ENCODE measurements at places on chromosomes 2 and 18.

DNA sequence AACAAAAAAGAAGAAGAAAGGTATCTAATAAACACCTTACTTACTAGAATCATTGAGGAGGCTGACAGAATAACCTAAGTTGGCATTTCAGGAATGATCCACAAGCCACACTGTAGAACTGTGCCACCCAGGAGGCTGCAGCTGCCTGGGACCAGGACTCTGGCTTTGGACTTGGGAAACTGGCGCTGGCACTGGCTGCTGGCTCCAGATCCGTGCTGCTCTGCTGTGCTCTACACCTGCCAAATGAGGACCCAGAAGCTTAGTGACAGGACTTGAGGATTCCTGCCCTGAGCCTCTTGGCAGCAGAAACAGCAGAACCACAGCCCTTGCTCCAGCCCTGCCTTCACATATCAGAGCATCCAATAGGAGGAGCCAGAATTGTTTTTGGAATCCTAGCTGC is 113.5 kb downstream of the CABLES1 start:
- no peak for DNase-seq

DNA sequence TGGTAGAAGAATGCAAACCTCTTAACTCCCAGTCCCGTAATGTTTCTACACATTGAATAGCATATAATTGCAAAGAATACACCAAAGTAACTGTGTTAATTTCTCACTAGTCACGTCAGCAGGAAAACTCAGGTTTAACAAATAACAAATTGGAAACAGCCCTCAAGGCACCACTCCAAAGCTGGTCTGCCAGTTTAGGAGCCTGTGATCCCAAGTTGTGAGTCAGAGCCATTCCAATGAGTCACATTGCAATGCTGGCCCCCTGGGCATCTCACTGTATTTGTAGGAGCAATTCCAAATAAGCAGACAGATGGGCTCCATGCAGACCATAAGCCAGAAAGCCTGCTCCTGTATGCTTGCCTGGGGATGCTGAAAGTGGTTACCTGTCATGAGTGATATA is 143.2 kb upstream of the SETBP1 start:
- DNase-seq = no peak

DNA sequence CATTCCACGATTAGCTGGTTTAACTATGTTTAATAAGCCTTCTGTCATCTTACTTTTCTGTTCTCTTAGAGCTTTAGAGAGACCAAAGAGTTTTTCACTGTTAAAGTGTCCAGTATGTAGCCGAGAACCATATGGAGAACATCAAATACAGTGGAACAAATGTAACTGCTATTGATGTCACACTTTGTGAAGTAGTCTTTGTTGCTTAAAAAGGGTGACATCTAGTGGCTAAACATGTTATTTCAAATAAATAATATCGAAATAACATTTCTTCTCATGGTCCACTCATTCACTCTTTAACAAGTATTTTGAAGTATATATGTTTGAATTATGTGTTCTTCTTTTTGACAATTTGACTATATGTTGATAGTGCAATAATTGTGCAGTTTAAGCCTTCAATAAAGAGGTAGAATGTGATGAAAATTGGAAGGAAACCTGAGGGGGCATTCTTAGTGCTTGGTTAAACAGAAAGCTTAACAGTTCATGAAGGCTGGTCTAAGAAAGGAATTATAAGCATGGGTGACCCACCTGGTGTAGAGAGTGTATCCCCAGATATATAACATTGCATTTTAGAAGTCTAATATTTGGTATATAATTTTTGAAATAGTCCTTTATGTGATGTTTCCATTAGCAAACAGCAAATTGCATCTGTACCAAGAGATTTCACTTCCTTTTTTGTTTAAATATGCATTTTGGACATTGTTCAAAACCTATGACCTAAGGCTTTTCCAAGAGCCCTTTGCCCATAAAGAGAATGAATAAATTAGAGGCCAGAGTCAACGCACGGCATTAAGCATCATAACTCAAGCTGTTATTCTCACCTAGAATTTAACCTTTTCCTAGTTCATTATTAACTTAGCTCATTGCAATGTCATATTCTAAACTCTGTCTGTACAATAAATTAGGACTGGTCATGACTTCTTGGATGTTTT is 112.1 kb downstream of the KYNU start:
- peak; percentile 5 for DNase-seq

DNA sequence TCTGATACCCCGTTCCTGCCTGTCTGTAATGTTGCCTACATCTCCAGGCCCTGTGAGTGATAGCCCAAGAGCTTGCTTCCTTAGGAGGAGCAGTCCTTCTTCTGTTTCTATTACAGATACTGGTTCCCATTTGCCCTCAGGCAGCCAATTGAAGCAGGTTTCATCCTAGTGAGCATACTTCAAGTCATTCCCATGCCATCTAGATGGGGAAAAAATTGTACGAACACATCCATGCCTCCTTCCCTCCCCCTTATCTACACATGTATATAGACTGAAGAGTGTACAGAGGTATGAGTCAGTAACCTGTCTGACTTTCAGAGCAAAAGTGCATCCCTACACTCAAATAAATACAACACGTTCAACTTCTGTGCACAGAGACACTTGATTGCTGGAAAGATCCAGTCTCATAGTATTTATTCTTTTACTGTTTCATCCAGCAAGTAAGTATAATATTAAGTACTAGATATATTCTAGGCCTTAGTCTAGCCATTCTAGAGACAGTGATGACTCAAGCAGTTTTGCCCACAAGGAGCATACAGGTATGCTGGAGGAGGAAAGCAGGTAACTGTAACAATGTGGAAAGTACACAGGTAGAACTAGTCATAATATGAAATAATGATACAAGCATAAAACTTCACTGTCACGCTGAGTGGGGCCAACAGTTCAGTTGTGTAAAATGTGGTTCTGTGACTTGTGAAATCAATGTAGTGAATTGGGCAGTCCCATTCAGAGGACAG is 153.4 kb downstream of the MGAT5 start:
- no peak for DNase-seq

DNA sequence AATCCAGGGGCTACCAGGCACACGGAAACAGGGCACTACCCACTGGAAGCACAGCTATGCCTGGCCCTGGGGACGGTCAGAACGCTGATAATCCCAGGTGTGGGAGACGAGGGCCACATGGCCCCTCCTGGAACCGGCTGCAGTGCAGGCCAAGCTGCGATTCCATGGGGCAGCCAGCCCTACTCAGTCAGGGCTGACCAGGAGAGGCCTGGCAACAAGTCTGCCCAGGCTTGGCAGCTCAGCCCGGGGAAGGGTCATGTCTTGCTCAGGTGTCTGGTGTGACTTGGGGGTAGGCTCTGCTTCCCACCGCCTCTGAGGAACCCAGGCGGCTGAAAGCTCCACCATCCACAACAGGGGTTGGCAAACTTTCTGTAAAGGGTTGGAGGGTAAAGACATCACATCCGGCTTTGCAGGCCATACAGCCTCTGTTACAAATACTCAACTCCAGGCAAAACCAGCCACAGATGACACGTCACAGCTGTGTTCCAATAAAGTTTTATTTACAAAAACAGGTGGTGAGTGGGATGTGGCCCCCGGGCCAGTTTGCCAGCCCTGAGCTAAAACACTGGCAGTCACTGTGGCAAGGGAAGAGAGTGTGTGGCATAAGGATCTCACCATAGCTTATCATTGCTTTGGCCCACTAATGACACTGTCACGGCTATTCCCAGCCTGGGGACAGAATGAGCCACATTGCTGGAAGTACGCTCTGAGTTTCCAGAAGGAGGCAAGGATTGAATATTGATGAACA is 85.2 kb downstream of the NDUFA10 start:
- no peak for DNase-seq

DNA sequence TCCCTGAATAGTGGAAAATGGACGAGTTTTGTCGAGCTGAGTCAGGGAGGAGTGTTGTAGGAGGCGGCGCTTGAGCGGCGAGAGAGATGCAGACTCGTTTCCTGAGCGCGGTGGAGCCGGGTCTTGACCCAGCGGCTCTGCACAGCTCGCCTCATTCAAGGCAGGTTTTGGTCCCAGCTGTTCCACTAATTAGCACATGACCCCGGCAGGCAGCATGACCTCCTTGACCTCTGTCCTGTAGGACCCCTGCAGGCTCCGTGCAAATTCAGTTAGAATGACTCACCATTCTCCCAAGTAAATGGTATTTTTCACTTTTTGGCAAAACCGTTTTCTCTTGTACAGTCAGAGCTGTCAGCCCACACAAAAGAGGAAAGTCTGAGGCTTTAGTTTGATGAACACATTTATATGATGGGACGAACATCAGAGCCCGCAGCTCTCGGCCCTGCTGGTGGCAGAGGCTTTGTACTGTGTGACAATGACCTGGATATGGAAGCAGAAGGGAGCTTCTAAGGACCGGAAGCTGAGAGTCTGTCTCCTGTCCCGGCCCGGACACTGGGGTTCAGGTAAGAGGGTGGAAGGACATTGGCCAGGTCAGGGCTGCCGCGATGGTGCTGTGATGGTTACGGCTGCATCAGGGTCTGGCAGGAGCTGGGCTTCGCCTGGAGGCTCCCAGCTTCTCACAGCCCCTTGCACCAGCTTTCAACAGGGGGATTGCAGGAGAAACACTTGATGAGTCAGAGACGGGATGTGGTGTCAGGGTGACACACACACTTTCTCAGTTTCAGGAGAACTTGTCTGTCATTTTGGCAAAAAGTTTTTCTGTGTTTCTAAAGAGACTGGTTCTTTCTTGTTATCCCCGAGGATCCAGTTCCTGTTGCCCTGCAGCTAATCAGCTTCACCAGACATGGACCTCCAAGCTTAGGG is 29.9 kb upstream of the ALKAL2 start:
- DNase-seq = no peak

- no peak for DNase-seq
These were observed 100.3 kb upstream of the CAVIN2 start for GRCh38 chr2:191947235-191947634.

DNA sequence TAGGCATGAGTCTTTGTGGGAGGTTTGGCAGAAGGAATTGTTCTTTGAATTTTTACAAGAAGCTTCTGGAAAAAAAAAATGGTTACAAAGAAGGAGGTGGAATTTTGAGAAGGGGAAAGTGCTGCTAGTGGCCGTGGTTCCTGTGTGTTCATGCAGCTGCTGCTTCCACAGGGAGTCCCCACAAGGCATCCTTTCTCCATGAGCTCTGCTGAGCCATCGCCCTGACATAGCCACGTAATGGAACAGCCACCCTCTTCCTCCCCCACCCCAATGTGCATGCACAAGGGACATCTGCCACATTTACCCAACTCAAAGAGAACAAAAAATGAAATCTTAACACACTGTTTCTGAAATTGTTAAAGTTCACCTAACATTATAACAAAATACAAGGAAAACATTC is 529.7 kb downstream of the SATB2 start:
- no peak for DNase-seq

DNA sequence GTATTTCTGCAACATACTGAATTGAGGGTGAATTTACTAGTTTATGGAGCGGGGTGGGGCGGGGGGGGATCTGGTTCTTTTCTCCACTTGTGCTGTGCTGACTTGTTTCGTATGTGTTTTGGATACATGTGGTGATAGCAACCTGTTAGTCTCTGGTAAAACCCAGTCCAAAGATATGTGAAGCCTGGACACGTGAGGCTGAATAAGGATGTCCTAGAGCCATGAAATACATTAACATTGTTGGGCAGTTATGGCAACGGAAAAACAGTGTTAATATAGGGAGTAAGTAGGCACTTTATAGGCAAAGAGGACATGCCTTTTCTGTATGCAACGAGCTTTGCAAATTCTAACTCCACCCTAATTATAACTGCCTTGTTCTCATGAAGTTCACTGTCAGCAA is 42.1 kb upstream of the NEMP2 start:
- no peak for DNase-seq

- DNase-seq = peak; percentile 60
These were observed 260.5 kb downstream of the ATAD2B start for GRCh38 chr2:23666241-23666979.

DNA sequence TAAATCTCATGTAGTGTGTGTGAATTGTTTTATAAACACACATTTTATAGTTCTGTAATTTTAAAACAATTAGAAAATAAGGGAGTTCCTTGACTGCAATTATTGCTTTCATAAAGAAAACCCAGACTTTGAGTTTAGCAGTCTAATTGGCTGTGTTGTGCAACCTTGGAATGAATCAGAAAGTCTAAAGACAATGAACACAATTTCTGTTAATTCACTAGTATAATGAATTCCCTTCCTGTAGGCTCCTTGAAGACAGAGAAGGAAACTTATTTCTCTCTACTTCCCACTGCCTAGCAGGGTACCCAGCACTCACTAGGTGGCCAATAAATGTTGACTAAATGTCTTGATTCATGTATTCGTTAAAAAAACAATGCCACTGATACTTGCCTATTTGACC is 79.9 kb downstream of the ANTXR1 start:
- DNase-seq = no peak

DNA sequence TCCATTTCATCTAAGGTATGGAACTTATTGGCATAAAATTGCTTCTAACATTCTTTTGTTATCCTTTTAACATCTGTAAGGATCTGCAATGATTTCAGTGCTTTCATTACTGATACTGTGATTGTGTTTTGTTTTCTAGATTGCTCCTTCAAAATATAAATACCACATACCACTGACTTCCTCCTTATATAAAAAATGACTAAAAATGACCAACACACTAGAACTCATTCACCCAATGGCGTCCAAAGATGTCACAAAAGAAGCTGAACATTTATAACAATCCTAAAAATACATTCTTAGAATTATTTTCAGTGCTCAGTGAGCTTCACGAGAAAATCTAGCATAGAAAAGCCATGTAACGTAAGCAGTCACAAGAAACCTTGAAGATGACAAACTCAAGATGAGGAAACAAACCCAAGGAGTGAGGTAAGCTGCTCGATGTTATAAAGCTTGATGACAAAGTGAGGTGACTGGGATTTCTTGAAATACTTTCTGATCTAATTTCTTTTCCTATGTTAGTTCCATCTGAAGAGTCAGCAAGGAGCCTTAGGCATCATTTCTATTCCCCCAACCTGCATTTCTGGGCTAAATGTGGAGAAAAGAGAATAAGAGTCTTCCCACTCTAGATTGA is 42.6 kb downstream of the PNO1 start:
- no peak for DNase-seq

DNA sequence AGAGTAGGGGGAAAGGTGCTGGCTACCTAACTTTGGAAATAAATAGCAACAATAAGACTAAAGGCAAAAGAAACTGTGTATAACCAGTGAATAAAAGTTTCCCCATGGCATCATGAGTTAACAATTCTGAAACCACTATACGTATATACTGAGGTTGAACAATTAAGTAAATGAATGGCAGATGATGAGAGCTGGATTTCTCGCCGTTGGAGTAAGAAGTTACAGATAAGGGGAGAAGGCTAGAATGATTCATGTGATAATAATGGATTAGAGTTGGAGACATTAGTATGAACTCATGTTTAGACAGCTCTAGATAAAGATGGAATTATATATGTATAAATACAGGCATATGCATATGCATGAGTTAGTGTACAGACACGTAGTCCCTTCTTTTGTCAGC is 152.7 kb downstream of the UBR3 start:
- DNase-seq = no peak

All from RPMI8226 (cell line).